ENCODE measurements at places on chromosomes 16 and 17. TPM values are rescaled to one million over a fixed set of nuclear protein-coding genes. Genes with fewer than 3 reads are reported as not detected.

DNA sequence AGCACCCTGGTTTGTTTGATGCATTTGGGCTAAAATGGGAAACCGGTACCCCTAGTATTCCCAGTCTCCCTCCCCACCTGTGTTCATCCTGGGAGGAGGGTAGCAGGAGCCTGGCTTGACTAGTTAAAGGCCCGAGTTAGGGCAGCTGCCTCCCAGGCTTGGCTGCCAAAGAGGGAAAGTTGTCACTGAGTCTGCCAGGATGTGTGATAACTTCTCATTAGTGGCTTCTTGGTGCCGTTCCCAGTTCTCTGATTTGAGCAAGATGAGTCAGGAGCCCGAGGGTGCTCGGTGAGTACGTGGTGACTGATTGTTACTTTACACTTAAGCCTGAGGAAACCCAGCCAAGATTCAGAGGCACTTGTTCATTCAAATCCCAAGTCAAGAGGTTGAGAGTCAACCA, 2.5 kb downstream of the KRT32 start:
- DNase-seq, result no peak

- DNase-seq, result no peak
Observed at GRCh38 chr16:88804552-88805339, 1.2 kb downstream of the CDT1 start.

GRCh38 chr16:8885674-8886592, 3.8 kb downstream of the LITAFD start:
- DNase-seq, result peak; percentile 50

The TOM1L1 gene
- total RNA-seq, result 48.7 TPM

GRCh38 chr17:67558740-67559380, 158.9 kb upstream of the NOL11 start:
- DNase-seq, result no peak

DNA sequence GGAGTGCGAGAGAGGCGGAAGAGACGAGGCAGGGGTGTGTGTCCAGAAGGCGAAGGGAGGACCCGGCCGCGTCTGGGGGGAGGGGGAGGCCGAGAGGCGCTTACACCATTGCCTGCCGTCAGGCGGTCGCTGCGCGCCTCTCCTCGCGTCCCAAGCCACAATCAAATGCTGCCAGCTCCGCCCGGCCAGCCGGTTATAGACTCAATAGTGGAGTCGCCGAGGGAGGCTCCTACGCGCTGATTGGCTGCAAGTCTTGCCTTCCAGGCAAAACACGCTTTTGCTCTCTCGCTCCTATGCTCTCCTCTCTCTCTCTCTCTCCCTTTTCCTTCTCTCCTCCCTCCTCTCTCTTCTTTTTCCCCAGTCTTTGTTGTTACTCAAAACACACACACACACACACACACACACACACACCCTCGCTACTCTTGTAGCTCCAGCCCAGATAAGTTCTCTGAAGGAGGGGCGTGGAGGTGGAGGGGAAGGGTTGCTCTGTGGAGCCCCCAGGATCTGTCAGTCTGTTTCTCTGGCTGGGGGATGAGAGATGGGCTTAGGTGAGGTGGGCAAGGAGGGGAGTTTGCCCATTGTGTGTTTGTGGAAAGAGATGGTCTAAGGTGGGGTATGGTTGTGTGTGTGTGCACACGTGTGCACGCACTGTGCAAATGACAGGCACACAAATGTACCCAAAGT, at the start of gene DLX3:
Gene DLX3, minus strand, starts transcription at position 170 of the 684 bp plus-strand sequence. CDS start 226 bp downstream, outside the sequence.
- peak; percentile 60 for DNase-seq

DNA sequence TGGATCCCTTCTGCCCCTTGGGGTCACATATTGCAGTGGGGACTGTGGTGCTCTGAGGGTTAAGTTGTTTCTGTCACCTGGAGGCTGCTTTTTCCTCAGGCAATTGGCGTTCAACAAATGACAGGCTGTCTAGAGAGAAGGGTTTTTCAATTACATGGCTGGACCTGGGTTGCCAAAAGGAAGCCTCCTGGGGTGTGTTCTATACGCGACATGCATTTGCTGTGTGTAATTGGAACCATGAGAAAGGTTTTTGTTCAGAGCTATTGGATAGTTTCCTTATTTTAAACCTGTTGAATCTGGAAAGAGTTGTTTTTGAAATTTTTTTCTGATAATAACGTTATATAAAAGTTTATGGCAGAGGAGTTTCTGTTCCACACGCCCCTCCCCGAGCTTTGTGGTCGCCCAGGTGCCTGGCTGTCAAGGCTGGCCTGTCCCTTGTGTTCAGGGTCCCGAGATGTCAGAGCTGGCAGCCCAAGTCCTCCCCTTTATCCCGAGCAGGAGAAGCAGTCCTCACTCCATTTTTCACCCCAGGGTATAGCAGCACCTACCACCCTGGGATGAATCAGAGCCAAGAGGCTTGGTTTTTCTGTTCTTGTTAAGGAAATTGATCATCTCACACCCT, 26.1 kb upstream of the ZNF750 start:
- no peak for DNase-seq

GRCh38 chr16:29694384-29695195, 15.6 kb downstream of the QPRT start:
- DNase-seq, result no peak

DNA sequence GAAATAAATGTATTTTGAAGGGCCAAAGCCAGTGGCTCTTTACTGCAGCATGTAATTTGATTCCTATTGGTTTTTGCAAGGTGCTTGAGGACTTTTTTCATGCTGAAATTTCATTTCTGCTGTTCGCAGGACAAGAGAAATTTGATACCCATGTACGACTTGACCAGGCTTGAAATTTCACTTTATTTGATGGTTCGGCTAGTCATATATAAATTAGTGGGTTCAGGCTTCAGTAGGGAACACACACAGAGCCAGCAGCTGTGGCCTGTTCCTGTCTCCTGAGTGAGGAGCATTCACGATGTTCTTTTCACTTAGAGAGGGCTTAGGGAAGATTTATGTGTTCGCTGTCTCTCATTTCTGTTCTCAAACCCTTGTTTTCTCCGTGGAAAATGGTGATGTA, 258.4 kb upstream of the CACNG5 start:
- no peak for DNase-seq

GRCh38 chr16:85968041-85968920, 69.3 kb downstream of the IRF8 start:
- DNase-seq, result no peak

DNA sequence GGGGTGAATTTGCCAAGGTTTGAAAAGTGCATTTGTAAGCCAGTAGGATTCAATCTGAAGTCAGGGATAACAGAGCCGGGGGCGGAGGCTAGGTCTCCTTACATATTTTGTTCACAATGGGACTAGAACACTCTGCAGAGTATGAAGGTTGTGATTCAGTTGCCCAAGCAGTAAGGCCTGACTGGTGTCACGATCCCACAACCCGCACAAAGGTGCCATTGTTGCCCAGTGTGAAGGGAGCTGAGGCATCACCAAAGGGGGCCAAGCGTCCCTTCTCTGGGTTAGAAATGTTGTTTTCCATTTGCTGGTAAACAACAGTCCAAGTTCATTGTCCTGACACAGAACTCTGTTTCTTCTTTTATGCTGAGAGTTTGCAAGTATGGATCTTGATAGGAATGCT, 471.8 kb downstream of the MAF start:
- no peak for DNase-seq

- DNase-seq, result no peak
Observed at GRCh38 chr16:8725513-8726178, 51.2 kb downstream of the ABAT start.

- no peak for DNase-seq
Observed at GRCh38 chr17:33014751-33015150, 23.1 kb downstream of the SPACA3 start.
